ENCODE measurements at places on chromosomes 5 and 9. TPM values are rescaled to one million over a fixed set of nuclear protein-coding genes. Genes with fewer than 3 reads are reported as not detected.

CDH9 gene
- not detected for total RNA-seq

CCDC183 gene
- 1.3 TPM for total RNA-seq

SMIM15 gene
- 66.8 TPM for total RNA-seq

DNA sequence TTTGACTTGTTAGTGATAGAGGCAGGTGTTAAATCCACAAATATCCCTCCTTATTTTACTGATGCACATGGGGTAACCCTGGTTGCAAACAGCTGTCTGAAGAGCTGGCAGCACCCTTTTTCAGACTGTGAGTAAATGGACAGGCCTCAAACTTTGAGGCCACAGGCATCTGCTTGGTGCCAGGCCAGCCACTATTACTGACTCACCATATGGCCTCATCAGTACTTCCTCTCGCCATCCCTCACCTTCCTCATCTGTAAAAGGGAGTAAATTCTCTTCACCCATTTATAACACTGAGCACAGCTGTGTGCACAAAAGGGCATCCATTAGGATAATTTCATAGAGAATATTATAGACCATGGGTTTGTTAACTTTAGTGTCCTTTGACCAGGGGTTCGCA lies 11.9 kb upstream of the TNIP1 start:
- no peak for DNase-seq

DNA sequence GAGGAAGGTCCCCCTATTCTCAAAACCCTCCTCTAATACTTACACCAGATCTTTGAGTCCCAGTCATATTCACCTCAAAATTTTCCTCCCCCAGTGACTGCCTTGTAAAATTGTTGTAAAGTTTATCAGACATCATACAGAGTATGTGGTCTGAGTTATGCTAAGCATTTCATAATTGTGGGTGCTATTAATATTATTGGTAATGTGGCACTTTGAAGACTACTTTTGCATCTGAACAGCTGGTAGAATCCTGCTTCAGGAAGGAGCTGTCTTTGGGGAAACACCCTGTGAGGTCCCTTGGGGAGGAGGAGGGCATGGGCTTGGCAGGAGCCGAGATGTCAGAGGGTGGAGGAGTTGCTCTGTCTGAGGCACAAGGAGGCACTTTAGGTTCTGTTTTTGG lies 164.9 kb upstream of the ZNF618 start:
- no peak for DNase-seq

GRCh38 chr9:87816036-87816435 lies 66.6 kb upstream of the SPATA31E1 start:
- no peak for DNase-seq

- no peak for DNase-seq
Measured at GRCh38 chr9:137619240-137620047, 639 bp downstream of the EHMT1 start.

- DNase-seq: no peak
Measured at GRCh38 chr5:31770998-31771397, 132.1 kb downstream of the PDZD2 start.

DMRT3 gene
- total RNA-seq: not detected

GRCh38 chr5:56638061-56638621 lies 177.2 kb upstream of the MAP3K1 start:
- DNase-seq: no peak

DNA sequence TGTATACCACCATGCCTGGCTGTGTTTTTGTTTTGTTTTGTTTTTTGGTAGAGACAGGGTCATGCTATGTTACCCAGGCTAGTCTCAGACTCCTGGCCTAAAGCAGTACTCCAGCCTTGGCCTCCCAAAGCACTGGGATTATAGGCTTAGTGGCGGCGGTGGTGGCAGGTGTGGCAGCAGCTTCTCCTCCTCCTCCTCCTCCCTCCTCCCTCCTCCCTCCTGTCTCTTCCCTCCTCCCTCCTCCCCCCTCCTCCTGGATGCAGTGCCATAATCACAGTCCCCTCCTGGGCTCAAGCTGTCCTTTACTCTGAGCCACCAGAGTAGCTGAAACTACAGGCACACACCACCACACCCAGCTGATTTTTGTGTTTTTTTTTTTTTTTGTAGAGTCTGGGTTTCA lies 71.2 kb downstream of the UHRF2 start:
- DNase-seq: no peak

BARX1 gene
- total RNA-seq: 9.1 TPM

DNA sequence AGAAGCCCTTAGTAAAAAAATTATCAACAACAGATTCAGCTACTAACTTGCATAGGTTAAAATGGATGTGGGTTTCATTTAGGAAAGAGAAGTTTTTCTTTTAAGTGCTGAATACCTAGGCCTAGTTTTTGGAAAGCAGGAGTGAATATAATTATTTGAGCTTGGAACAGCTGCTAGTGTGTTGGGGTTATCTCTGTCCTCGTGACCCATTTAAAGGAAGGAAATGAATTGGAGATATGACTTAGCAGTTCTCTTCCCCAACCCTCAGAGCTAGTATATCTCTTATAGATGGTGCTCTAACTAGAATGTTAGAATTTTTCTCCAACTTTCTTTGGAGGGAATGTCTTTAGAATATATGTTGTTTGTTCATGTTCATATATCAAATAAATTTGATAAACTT lies 38.6 kb downstream of the ZNF366 start:
- no peak for DNase-seq

DNA sequence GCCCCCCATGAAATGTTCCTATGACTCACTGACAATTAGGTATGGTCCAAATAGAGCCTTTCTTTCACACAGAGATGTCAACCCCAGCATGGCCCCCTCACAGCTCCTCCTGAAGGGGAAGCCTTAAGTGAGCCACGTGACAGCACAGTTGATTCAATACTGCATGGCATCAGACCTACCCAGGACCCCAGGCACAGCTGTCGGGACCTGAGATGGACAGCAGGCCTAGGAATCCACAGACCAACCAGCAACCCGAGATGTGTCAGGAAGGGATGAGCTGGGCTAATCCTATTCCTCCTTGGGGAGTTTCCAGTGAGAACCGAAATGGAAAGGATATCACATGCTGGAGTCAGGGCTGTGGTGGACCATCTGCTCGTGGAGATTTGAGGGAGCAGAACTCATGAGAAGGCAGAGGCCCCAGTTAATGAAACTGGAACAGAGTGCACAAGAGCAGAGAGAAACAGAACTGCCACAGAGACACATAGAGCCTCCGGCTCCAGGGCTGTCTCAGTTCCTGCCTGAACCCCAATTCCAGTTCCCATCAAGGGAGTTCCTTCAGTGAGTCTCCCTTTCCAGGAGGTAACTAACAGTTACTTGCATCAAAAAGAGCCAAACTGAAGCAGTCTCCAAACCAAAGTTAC lies 42.1 kb upstream of the SMIM23 start:
- DNase-seq: no peak

GRCh38 chr5:109345699-109346098 lies 64.1 kb downstream of the PJA2 start:
- DNase-seq: no peak

DNA sequence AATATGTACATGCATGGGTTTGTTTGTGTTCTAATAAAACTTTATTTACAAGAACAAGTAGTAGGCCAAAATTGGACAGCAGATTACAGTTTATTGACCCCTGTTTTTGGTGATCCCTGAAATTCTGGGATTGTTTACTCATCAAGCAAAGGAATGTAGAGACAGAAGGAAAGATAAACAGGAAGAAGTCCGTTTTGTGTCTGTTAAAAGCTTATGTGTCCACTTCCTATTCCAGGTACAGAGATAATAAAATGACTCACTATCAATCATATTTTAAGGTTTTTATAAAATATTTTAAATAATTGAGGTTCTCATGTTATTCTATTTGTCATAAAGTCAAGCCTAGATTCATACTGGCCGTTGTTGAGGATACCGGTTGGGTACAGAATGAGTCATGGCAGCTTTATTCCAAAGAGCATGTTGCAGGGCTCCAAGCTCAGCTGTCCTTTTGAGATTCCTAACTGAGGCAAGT lies 214.9 kb upstream of the DAB2 start:
- no peak for DNase-seq
